ENCODE measurements at places on chromosomes 13 and 19.

GRCh38 chr19:48830088-48830487 lies 6.2 kb downstream of the HSD17B14 start:
- no peak for DNase-seq

DNA sequence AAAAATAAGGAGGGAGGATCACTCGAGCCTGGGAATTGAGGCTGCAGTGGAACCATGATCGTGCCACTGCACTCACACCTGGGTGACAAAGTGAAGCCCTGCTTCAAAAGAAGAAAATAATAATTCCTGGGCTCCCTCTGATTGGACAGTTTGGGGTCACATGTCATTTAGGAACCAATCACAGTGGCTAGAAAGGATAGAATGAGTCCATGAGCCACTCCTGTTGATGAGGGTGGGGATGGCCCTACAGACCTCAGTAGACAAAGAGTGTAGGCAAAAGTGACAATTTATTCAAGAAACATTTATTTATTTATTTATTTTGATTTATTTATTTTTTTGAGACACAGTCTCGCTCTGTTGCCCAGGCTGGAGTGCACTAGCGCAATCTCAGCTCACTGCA lies 26.8 kb upstream of the ADGRE5 start:
- no peak for DNase-seq

DNA sequence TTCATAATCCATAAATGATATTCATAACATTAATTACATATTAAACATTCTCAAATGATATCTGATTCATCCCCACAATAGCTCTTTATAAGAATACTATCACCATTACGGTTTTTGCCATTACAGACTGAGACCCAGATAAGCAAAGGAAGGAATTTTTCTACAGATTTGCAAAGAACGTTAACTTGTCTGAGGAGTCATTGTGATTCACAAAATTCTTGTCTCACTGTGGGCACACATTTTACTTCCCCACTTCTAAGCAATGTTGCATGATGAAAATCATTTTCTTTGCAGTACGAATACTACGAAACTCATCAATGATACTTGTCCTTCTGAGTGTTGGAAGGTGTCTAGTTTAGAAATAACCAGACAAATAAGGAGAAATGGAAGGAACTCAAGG lies 70.1 kb downstream of the NALCN start:
- DNase-seq: no peak

- DNase-seq: no peak
Measured at GRCh38 chr19:3024870-3025548, 4.1 kb downstream of the TLE2 start.

- DNase-seq: no peak
Measured at GRCh38 chr19:13652810-13653590, 111.3 kb upstream of the MRI1 start.
